ENCODE measurements at places on chromosomes 16 and 17.

DNA sequence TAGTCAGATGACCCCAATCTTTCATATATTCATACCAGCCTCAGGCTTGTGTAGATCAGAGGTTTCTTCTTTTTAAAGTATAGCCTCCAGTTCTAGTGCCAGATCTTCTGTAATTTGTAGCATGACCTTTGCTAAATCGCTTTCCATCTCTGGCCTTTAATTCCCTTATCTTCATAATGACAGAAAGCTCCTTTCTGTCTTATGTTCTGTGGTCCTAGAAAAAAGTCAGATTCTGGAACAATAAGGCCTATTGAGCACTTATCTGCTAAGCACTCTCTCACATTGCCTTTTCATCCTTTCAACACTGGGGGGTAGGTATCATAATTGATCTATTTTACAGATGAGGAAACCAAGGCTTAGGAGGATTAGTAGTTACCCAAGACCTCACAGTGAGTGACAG lies 9.2 kb downstream of the CCL16 start:
- DNase-seq: no peak

DNA sequence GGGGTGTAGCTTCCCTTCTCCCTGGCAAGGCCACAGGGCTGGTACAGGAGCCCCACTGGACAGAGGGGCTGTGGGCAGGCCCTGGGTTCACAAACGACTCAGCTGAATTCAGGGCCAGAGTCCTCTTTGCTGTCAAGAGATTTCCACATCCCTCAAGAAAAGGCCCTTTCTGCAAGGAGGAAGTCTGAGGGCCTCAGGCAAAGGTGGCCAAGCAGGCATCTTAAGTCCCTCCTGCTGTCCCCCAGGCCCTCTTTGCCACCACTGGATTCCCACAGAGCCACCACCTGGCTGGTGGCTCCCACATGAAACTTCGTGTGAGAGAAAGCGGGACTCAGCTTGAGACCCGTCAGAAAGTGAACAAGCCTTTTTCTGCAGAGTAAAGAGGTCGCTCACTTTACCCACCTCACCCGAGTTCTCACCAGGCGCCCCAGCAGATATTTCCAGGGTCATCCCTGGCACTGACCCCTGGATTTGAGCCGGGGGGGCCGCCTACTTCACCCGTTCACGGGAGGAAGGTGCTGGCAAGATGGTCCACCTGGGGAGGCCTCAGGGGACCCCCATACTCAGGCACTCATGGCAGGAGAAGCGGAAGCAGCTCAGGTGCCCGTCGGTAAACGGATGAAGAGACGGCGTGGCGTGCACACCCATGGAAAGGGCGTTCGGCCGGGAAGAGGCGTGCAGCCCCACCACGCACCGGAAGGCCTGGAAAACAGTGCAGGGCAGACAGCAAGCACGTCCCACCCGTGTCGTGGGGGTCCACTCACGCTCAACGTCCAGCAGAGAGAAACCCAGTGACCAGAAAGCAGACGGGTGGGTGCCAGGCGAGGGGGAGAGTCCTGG lies 3.6 kb downstream of the RNF166 start:
- no peak for DNase-seq

- DNase-seq: peak; percentile 76
These were observed 5.6 kb upstream of the NOTUM start for GRCh38 chr17:81966343-81967243.

- no peak for DNase-seq
These were observed 139.8 kb upstream of the CACNG5 start for GRCh38 chr17:66695098-66695497.

DNA sequence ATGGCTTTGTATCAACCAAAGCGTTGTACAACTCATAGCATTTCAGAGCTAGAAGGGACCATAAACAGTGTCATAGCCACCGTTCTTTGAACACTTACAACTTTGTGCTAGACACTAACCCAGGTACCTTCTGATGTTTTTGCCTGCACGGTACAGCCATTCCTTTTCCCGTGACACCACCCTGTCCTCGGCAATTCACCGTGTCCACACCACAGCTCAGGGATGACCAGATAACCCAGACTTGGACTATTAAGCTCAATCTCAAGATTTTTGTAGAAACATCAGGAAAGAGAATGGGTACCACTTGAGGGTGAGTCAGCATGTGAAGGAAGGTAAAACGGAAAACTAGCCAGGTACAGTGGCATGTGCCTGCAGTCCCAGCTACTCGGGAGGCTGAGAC lies 9.8 kb upstream of the CBFB start:
- no peak for DNase-seq

DNA sequence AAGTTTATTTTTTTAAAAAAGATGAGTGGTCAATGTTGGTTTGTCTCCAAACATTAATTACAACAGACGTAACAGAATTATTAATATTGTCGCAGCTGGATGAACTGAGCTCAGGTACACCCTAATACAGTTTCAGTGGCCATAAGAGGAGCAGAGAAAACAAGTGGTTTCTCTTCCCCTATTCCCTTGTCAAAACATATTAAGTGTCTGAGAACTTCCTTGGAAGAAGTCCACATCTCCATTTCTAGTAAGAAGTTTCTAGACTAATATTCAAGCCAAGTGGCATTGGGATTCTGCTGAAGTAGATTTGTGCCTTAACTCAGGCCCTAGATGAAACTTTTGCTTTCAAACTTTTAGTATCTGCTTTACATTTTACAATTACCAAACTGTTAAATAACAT lies 47.7 kb downstream of the GNA13 start:
- no peak for DNase-seq

DNA sequence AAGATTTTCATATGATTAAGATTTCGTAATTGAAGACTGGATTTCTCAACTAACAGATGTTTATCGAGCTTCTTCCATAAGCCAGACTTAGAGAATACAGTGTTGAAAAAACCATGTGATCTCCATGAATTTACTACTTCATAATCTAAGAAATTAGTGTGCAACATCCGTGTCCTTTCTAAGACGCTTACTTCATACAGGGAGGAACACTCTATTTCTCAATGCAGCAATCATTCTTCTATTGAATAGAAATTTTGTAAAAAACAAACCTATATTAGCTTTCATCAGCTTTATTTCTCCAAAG lies 946.3 kb downstream of the KCNJ2 start:
- no peak for DNase-seq

GRCh38 chr16:73032541-73033270 lies 15.2 kb downstream of the ZFHX3 start:
- DNase-seq: no peak

DNA sequence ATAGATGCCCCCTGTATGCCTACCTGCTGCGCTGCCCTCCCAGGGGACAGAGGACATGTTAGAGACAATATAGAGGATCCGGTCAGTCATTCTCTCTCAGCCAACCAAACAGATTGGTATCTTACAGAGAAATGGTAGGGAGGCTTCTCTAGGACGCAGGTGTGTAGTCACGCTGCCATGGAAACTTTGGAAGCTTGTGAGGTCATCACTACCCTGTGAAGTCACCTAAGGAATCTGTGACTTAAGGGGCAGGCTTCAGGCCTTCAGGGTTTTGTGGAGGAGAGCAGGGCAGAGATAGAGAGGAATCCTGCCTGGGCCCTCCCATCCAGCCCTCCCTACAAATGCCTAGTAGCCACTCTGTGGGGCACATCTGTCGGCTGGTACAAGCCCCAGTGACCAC lies at the start of gene DPEP2NB:
Gene DPEP2NB (minus strand): TSS at position 231 of the 400 bp plus-strand sequence. CDS start 141 bp downstream, at position 90.
- no peak for DNase-seq

DNA sequence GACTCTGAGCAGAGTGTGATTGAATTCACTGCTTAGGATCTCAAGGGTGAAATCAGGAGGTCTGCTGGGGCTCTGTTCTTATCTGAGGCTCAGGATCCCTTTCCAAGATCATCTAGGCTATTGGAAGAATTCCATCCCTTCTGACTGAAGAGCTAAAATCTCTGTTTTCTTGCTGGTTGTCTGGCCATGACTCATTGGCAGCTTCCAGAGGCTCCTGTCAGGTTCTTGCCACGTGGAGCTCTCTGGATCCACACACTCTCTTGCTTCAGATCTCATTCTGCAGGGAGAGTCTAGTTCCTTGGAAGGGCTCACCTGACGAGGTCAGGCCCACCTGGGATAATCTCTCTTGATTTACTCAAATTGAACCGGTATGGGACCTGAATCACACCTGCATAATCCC lies 930.7 kb downstream of the CDH8 start:
- no peak for DNase-seq

All from NCI-H2171 treated with DMSO at 0.1 percent for 48 hours (cell line).